ENCODE measurements at places on chromosomes 6 and 20.

DNA sequence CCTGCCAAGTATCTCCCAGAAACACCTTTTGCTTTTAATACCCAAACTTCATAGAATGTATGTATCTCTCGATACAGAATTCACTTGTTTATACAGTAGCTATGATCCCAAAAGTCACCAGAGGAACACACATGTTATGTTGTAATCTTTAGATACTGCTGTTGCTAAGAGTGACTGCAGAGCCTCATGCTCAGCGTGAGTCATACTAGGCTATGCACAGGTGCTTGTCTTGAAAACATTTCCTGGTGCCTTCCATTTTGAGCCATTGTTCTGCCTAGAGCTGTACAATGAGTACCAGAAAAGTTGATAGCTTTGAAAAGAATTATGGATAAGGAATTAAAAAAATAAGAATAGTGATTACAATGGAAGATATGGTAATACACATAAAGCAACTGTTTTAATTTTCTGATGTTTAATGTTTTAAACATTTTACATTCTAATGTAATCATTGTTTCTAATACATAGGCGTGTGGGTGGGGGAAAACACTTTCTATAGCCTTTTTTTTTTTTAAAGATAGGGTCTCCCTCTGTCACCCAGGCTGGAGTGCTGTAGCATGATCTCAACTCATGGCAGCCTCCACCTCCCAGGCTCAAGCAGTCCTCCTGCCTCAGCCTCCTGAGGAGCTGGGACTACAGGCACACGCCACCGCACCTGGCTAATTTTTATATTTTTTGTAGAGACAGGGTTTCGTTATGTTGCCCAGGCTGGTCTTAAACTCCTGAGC lies 79.4 kb downstream of the CD24 start:
- DNase-seq, result no peak

- DNase-seq, result no peak
Measured at GRCh38 chr6:126662966-126663365, 323.1 kb downstream of the CENPW start.

- DNase-seq, result peak; percentile 69
Measured at GRCh38 chr20:60138256-60139220, 180.3 kb downstream of the CDH26 start.

DNA sequence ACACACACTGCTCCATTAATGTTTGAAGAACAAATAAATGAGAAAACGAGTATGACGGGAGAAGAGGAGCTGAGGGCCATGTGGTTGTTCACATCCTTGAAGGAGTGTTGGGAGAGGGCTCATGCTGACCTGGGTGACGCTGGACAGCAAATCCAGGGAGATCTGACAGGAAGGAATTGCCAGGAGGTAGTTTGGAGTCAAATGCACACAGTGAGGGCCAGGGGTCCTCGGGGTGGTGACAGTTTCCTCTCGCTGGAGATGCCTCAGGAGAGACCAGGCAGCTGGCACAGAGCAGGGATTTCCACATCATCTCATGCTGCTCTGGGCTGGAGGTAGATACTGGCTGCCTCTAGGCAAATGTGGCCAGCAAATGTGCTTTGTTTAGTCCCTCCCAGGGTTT lies 2.0 kb upstream of the TMEM181 start:
- DNase-seq, result no peak

DNA sequence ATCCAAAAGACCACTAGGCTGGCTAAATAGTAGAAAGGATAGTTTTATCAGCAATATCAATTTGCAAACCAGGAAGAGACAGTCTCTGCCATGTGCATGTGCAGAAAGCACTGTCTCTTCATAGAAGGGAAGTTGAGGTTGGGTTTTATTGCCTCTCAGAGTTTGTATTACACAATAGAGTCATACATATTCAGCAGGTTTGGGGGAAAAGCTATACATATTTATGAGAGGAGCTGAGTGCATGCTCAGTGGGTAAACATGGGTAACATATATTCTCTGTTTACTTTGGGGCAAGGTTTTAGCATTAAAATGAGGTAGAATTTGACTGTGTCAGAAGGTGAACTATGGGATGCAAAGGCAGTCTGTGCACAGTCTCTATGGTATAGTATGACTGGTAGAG lies 14.9 kb downstream of the TMEM170B start:
- no peak for DNase-seq

DNA sequence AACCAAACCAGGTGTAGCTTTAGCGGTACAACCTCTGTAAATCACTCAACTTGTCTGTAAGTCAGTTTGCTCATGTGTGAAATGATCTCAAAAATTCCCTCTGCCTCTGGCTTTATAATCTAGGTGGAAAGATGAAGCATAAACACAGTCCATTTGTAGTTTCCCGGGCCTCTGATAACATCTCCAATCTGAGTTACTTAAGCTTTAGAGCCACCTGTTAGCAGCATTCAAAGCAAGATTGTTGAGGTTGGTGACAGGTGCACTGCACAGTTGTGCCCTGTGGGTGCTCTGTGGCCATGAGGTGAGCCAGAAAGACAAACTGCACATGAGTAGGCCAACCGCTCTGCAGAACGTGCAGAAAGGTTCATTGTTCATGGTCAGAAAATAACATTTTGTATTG lies 53.7 kb downstream of the MOCS1 start:
- no peak for DNase-seq

DNA sequence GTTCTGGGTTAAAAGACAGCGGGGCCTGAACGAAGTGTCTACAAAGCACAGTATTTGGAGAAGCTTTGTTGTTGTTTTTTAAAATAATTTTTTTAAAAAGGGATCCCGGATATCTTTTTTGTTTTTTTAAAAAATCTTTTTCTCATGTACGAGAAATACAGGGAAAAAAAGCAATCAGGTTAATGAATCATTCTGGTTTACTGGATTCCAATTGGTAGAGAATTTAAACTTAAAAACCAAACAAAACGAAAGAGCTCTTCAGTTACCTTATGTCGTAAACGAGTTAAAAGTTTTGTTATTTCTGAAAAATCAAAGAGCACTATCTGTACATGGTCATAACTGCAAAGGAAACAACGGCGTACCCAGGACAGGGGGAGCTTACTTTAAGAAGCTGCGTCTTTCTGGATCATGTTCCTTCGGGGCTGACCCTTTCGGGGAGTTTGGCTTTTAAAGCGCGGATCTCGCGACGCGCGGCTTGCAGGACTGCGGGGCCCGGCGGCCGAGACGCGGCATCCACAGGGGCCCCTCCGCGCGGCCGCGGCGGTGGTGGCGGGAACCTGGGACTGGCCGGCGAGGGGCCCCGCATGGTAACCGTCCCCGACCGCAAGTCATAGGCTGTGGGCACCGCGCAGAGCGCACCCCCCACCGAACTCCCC lies 927 bp downstream of the IL20RA start:
- DNase-seq, result no peak

- DNase-seq, result peak; percentile 69
Measured at GRCh38 chr6:26251354-26252076, 113.5 kb upstream of the BTN3A2 start.

GRCh38 chr20:58137651-58138265 lies 90.7 kb downstream of the ANKRD60 start:
- no peak for DNase-seq

GRCh38 chr6:25181923-25182322 lies 97.3 kb upstream of the CARMIL1 start:
- DNase-seq, result no peak

All from left colon (tissue), 2 donors.